Stimulated activated CD4-positive, alpha-beta T cell treated with anti-CD3 and anti-CD28 coated beads, Interleukin-1b, Interleukin-23, amount 100 ng/mL, for 1 hour (primary cell): ENCODE measurements at places on chromosomes 2 and 18.

GRCh38 chr2:118123561-118124232, 35.4 kb downstream of the INSIG2 start:
- DNase-seq = no peak

DNA sequence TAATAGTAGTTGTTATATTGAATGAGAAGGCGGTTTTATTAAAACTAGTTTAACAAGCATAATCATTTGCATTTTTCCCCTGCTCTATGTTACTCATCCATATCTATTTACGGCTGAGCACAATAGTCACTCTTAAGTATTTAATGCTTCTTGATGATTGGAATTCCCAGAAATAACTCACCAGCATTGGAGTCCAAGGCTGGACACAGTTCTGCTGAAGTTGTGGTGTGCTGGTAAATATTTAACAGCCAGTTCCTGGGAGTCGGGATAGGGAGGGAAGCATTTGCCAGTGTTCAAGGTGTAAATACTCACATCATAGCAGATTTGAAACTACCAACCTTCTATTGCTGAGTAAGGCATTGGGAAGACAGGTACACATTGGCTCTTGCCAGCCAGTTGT, 315.1 kb downstream of the MTX2 start:
- no peak for DNase-seq

DNA sequence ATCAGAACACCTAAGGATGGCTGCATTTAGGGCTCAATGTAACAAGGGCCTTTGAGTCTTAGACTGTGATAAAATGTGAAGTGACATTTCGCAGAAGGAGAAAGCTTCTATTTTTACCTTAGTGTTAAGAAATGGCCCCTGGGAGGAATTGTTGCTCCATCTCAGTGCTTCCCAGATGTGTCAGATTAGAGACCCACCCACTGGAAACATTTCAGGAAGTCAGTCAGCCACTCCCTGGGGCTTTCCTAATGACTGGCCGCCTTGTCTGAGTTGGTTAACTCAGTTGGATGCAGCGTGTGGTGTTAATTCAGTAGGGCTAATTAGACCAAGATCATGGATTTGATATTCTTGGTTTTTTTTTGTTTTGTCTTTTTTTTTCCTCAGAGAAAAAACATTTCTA, 355.9 kb downstream of the PIK3C3 start:
- no peak for DNase-seq

- no peak for DNase-seq
Observed at GRCh38 chr2:236859908-236860307, 225.8 kb upstream of the COPS8 start.

- no peak for DNase-seq
Observed at GRCh38 chr2:80364524-80365212, 60.1 kb upstream of the LRRTM1 start.

DNA sequence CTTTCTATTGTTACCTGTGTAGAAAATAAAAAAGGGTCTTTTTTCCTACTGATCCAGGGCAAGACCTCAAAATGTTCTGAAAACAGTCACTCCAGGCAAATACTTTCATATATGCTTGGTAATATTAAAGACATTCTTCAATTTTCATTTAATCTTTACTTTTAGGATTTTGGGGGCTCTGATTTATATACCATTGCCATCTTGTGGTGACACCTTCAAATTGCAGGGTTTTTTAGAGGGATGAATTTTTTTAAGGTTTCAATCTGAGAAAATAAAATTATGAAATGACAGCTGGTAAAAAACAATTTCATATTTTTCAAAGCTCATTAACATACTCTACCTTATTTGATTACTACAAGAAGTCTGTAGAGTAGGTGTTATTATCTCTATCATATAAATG, 26.8 kb downstream of the MAPK4 start:
- DNase-seq = no peak

GRCh38 chr2:30766666-30767065, 40.6 kb downstream of the CAPN13 start:
- DNase-seq = no peak

DNA sequence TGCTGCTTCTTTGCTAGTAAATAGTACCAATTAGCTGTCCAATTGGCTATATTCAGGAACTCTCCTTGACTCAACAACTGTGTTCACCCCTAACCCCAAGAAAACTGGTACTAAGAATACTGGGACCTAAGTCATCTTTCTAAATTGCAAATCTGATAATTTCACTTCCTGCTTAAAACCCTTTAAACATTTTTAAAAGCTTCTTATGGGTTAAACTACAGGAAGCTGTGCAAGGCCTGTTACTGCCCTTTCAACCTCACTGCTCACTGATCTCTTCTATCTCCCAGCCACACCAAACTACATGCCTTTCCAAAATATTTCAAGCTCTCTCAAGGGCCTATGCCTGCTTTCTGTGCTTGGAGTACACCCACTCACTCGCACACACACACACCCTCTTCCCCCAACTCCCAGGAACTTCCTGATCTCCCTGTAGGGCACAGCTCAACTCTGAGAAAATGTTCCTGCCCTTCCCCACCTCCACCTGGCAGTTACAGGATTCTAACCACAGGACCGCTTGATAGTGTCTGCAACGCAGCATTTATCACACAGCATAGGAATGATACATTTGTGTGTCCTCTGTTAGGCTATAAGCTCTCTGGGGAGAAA, 6.7 kb downstream of the LMAN1 start:
- DNase-seq = no peak

GRCh38 chr2:32360416-32360815, 3.6 kb downstream of the BIRC6 start:
- no peak for DNase-seq

- DNase-seq = no peak
Observed at GRCh38 chr2:8984855-8985254, 18.6 kb downstream of the MBOAT2 start.

DNA sequence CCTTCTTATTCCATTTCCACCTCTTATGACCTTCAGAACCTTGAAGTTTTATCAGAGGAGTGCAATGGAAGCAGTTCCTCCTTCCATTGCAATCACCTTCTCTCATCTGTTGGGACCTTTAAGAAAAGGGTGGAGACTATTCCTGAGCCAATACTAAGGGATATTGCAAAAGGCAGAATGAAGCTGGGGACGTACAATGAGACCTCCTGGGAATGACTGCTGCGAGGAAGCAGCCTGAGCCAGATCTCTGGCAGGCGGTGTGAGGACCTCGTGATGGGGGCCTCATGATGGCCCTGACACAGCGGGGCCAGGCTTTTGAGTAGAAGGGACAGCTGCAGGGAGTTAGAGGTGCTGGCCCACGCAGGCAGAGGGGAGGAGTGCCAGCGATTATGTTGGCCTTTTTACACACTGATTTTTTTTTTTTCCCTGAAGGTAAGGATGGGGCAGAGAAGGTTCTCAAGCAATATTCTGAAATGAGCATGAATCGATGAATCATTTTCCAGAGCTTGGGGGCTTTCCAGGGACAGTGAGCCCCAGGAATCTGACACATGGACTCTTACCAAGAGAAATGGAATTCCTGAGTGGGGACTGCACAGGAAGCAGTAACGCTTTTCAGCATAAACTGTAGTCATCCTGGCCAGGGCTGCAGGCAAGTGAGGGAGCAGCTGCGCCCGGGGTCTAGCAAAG, 40.0 kb upstream of the LAPTM4A start:
- no peak for DNase-seq

GRCh38 chr2:5777131-5777535, 84.9 kb downstream of the SOX11 start:
- no peak for DNase-seq

- no peak for DNase-seq
Observed at GRCh38 chr18:42707080-42707479, 408.4 kb downstream of the RIT2 start.

GRCh38 chr18:32714571-32715148, 58.2 kb downstream of the KLHL14 start:
- no peak for DNase-seq

DNA sequence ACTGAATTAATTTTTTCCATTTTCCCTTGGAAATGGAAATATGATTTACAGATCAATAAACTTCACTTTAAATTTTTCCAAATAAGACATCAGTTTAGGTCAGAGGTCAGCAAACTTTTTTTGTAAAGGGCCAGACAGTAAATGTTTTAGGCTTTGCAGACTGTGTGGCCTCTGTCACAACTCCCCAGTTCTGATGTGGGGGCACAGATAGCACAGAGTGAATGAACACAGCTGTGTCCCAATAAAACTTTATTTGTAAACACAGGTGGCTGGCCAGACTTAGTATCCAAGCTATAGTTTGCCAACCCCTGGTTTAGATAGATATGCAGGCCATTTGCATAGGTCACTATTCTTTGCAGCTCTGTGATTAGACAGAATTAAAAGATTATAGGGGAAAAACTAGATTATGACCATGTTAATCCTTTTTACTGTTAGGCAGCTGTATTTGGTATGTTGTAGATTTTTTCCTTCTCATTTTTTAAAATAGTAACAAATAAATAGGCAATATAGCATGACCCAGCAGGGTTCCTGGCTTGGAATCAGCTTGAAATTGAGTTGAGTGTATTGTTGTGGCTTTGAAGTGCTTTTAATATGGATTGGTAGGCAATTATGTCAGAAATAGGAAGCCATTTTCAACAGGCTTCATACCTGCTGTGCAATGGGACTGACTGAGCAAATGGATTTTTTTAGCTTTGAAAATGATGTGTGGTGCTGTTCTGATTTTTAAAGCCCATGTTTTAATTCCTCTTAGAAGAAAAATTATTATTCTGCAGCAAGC, 59.7 kb downstream of the WDSUB1 start:
- no peak for DNase-seq

DNA sequence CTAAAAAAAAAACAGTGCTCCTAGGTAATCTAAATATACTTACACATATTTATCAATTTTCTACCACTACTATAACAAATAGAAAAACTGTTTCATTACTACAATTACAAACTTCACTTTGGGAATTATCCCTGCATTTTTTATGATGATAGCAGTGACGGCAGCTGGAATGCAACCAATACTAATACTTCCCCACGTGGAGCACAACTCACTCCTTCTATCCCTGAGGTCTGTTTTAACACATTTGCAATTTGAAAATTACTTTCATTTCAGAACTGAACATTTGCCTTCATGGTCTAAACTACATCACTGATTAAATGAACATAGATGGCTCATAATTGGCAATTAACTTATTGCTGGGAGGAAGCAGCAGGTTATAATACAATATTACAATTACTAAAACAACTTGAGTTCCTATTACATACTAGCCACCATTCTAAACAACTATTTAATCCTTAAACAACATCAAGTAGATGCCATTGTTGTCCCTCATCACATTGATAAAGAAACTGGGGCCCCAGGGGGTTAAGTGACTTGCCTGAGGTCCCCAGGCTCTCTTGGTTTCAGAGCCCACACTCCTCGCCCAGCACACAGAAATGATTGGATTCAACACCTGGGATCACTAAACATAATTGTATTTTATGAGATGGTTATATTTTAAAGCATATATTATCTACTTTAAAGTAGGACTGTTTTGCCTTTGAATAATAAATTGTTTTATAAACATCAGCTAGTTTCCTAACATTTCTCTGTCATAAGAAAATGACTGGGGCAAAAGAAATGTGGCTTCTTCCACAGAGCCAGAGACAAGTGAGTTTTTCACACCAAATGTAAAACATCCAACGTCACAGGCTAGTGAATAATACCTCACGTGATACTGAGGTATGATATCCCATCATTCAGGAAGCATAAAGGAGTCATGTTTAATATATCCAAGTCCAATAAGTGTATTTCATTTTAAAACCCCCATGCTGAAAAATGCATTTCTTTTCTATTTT, 6.2 kb downstream of the COLEC12 start:
- no peak for DNase-seq

GRCh38 chr2:169143998-169144397, 74.6 kb downstream of the DHRS9 start:
- no peak for DNase-seq

DNA sequence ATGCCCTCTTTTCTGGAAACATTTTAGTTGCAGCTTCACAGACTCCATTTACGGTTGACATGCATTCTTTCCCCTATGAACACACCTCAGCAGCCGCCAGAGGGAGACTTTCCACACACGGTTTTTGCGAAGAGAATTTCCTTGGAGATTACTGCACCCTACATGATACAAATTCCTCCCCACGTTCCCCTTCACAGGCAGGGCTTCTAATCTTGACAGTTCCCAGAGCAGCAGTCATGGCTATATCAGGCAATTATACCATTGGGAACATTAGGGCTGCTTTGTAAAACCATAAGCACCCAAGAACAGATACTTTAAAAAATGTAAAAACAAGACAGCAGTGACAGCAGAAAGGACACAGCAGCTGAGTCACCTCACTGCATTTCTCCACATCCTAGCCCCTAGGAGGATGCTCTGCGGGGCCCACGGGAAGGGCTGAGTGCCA, 253.8 kb downstream of the TGIF1 start:
- DNase-seq = no peak

- DNase-seq = no peak
Observed at GRCh38 chr2:16125614-16126516, 185.5 kb downstream of the MYCN start.

- no peak for DNase-seq
Observed at GRCh38 chr2:201953880-201954279, 79.8 kb upstream of the FZD7 start.

GRCh38 chr2:107267086-107267485, 381.1 kb upstream of the ST6GAL2 start:
- DNase-seq = no peak

DNA sequence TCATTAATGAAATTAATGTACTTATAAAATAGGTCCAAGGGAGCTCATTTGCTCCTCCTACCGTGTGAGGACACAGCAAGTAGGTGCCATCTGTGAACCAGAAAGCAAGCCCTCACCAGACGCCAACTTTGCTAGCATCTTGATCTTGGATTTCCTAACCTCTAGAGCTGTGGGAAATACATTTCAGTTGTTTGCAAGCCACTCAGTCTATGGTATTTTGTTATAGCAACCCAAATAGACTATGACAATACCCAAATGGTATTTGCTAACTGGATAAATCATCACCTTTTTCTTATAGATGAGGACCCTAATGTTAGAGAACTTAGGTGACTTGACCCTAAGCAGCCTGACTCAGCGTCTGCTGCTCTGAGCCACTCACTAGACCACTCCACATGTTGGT, 379.6 kb downstream of the HRH4 start:
- DNase-seq = no peak

DNA sequence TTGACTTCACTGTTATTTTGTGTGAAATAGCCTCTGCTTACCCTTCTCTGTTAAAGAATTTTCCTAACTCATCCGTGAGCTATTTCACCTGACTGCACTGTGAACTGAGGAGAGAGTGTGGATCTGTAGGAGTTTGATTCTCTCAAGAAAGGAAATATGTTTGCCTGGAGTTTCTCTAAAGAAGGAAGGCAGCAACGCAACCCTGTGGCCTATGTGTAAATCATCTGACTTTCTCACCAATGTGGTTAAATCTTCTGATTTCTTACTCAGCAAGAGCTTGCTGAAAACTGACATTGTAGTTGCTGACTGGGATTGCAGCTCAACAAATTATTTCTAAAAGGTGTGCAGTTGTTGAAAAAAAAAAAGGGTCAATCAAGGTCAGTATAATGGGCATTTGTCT, 153.9 kb upstream of the PELI1 start:
- DNase-seq = no peak
